Stimulated activated CD4-positive, alpha-beta T cell treated with anti-CD3 and anti-CD28 coated beads, TNF-alpha, amount 100 ng/mL, for 1 hour (primary cell): ENCODE measurements at places on chromosomes 1 and 21.

- no peak for DNase-seq
Observed at GRCh38 chr1:24175033-24175755, 11.9 kb downstream of the IFNLR1 start.

DNA sequence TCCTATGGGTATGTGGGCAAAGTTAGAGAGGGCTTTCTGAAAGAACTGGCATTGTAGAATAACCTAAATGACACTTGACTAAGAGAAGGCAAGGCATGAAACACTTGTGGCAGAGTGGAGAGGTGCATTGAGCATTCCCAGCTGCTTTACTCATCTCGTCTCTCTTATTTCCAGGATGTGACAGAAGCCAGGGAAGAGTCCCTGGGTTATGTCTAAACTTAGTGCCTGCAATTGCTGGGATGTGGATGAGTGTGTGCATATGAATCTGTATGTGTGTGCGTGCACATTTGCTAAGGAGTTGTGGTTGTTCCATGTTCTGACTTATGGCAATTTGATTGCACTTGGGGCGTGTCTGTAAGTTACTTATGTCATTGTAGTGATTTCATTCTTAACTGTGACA lies 1326.5 kb upstream of the B3GALT2 start:
- no peak for DNase-seq

- no peak for DNase-seq
Observed at GRCh38 chr1:179164494-179164893, 65.0 kb downstream of the ABL2 start.

- DNase-seq = no peak
Observed at GRCh38 chr1:64167176-64167575, 36.2 kb upstream of the UBE2U start.

DNA sequence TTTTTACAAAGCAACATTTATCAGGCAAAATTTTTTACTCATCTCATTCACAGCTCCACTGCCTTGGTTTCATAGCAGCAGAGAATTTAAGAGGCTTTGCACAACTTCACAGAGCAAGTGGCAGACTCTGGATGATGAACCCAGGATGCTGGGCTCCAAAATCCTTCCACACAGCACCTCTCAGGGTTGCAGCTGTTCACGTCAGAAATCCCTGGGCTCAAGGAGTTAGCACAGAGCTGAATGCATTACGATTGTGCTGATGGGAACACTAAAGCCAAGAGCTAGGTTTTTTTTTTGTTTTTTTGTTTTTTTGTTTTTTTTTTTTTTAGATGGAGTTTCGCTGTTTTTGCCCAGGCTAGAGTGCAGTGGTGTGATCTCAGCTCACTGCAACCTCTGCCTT lies 2.4 kb upstream of the HTR6 start:
- no peak for DNase-seq

GRCh38 chr1:58966103-58966916 lies 182.5 kb upstream of the JUN start:
- no peak for DNase-seq

DNA sequence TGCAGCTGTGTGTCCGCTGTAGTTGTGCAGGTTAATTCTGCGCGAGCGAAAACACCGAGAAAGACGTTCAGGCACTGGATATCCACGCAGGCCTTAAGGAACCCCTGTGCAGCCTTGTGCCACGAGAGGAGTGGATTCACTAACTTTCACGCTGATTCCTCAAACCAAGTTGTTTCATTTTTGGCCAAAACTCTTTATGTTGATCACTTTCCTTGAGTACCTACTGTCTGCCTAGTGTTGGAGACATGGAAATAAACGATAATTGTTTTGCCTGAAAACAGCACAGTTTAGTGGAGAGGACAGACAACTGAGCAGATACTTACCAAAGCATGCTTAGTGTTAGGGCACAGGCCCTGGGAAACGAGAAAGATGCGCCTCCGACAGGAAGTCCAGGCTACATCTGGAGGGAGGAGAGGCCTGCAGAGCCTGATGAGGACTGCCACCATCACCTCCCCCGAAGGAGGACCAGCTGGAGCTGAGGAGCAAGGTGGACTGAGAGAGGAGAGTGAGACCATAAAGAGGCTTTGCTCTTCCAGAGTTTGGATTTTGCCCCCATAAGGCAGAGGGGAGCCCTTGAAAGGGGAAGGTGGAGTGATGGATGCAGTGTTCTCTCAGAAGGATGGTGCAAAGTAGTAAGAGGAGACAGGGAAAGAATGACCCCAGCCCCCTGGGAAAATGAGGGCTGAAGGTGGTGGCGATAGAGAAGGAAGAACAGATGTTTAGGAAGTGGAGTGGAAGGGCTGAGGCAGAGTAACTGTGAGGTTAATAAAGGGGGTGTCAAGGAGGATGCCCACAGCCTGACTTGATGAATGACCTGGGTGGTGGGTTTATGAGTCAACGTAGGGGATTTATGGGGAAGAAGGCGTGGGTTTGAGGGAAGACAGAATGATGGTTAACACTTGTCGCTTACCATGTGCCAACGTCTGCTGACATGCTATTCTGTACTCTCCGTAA lies 956 bp upstream of the SCAF4 start:
- DNase-seq = no peak

- DNase-seq = no peak
Observed at GRCh38 chr1:19462781-19463503, 22.4 kb downstream of the CAPZB start.

GRCh38 chr21:44702111-44702972 lies 5.4 kb downstream of the KRTAP10-12 start:
- no peak for DNase-seq

DNA sequence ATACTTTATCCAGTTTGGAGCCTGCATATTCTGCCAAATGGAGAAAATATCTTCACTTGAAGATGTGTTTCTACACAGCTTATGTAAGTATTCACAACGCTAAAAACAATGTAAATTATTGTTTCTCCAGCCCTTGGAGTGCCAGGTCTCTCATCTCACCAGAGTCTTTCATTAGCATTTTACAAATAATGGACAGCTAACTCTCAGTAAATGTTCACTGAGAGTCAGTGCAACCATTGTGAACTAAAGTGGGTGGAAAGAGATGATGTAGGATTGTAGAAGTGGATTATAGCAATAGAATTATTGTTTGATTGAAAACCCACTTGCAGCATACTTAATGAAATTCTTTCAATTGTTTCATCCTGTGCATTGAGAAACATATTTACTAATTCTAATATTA lies 8.3 kb upstream of the FAM177B start:
- DNase-seq = no peak

DNA sequence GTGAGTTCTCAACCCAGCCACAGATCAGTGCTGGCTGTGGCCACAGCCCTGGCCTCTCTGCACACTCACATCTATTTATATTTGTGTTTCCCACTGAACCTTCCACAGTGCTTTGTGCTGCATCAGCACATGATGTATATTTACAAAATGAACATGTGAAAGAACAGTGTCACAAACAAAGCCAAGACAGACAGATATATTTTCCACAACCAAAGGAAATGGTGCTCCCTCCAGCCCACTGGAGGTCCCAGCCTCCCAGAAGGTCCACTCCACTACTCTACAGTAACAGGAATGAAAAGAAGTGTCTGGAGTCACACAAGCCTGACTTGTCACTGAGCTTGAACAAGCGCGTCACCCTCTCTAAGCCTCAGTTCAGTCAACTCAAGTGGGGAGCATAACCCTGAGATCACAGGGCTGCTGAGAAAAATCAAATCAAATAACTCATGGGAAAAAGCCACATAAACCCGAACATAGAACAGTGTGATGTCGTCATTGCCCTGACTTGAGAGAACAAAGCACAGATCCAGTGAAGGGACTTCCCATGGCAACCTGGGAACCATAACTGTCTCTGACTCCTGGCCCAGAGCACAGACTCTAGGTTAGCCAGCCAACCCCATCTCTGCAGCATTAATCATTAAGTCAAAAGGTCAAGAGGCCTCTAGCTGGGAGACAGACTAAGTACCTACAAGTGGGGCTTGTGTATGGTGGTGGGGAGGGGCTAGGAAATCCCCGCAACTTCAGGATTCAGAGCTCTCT lies 121.2 kb downstream of the TRABD2B start:
- DNase-seq = no peak

GRCh38 chr1:110050602-110051261 lies 16.3 kb downstream of the STRIP1 start:
- DNase-seq = no peak

- no peak for DNase-seq
Observed at GRCh38 chr1:182766881-182767645, 22.5 kb upstream of the NPL start.

GRCh38 chr1:59693406-59693805 lies 121.3 kb upstream of the HOOK1 start:
- DNase-seq = no peak

DNA sequence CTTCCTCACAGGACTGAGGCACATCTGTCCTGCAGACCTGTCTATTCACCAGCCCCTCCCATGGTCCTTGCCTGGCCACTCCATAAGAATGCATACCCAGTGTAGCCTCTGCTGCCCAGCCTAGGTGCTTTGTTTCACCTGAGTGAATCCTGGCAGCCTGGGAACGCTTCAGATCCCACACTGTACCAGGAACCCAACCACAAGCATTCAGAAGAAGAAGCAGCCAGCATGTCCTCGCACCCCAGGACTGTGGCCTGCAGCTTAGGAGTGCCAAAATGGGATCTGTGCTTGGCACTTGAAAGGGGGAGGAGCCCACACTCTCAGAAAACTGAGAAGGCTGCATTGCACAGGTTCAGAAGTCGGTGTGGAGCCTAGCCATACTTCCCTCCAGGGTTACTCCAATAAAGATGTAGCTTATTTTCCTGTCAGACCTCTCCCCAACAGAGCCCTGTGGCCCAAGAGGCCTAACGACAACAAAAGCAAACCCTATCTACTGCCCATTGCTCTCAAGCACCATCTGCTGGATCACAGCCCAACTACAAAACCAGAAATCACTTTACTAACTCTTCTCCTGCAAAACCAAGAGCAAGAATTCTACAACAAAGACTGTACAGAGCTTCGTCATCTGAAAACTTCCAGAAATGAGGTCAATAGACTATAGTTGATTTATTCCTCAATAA lies 923.1 kb upstream of the NEGR1 start:
- no peak for DNase-seq

DNA sequence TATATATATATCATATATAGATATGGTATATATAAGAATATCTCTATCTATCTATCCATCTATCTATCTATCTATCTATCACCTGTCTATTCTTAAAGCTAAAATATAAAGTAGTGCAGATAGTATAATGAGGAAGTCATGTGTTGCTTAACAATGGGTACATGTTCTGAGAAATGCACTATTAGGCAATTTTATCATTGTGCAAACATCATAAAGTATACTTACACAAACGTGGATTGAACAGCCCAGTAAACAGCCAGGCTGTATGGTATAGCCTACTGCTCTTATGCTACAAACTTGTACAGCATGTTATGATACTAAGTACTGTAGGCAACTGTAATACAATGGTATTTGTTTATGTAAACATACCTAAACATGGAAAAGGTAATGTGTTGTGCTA lies 621.0 kb upstream of the NCAM2 start:
- DNase-seq = no peak

DNA sequence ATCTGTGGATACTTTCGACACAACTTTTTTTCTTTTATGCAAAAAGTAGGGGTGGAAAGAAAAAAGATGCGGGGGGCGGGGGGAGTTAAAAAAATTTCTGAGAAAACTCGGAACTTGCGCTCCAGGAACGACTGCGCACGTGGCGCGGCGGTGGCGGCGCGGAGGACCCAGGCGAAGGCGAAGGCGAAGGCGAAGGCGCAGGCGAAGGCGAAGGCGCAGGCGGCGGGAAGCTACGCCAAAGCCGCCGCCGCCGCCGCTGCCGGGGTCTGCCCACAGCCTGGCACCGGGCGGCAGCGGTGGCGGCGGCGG lies 208 bp upstream of the BARHL2 start:
- DNase-seq = no peak

DNA sequence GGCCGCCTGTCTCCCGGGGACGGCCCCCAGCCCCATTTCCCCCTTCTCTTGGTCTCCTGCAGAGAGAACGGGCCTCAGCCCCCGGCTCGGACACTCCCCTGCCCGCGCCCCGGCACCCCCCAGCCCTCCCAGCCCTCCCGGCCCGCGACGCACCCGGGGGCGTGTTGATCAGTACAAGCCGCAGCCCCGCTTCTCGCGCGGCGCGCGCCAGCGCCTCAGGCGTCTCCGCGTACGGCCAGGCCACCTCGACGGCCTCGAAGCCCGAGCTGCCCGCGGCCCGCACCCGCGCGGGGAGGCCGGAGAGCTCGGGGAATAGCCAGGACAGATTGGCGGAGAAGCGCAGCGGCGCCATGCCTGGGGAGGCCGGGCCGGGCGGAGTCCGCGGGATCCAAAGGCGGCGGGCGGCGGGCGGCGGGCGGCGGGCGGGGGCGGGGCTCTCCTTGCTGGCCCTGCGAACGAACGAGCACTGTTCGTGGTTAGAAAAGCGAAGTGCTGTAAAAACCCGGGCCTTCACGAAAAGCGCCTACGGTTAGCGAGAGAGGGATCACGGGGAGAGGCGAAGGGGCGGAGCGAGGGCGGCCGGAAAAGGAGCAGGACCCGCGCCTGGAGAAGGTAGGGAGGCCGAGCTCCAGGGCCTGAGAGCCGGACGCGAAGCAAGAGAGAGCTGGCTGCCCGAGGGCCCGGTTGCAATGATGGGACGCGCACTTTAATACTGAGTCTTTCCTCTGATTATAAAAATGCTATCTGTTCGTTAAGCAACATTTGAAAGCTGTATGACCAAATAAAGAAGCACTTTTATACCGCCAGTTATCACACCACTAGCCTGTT lies at the start of gene HYI:
Gene HYI, minus strand, starts transcription at position 490 of the 828 bp plus-strand sequence. Its CDS starts 138 bp downstream, at position 352.
- no peak for DNase-seq

- no peak for DNase-seq
Observed at GRCh38 chr1:225816643-225817538, 7.0 kb downstream of the EPHX1 start.

DNA sequence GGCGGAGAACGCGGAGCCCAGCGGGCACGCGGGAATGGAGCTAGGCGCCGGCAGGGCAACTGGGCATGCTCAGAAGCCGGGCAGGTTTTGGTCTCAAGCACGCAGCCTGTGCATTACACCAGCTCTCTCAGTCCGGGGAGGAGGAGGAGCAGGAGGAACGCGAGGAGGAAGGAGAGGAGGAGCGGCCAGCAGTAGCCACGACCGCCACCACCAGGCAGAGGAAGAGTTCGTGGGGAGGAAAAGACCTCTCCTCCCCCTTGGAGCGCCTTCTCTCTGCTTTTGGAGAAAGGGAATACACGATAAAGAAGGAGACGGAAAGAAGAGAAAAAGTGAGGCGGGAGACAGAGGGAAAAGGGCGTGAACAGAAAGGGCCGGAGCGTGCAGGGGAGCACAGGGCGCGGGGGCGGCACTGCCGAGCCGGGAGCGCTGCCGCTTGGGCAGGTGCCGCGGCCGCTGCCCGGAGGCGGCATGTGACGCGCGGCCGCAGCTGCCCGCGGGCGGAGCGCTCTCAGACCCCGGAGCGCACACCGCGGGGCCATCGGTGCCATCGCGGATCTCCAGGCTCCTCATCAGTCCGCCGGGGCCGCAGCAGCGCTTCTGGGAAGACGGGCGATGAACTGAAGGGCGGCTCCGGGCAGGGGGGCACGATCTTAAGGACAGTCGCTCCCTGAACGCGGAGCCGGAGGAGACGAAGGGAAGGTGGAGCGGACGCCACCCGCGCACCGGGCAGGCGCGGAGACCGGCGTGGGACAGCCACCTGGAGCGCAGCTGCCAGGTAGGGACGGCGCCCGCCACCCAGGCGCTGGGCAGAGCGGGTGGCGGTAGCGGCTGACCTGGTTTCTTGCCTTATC lies at the start of gene CHRM3:
Gene CHRM3, plus strand, starts transcription at position 116 of the 851 bp plus-strand sequence. CDS start 520,884 bp downstream, outside the sequence.
- no peak for DNase-seq
